ENCODE measurements at places on chromosomes 1 and 21.
A peak's percentile ranks its signal among the peaks of the same experiment; 100 is the strongest.

GRCh38 chr1:231076802-231077201 is 36.7 kb upstream of the FAM89A start:
- DNase-seq: no peak

DNA sequence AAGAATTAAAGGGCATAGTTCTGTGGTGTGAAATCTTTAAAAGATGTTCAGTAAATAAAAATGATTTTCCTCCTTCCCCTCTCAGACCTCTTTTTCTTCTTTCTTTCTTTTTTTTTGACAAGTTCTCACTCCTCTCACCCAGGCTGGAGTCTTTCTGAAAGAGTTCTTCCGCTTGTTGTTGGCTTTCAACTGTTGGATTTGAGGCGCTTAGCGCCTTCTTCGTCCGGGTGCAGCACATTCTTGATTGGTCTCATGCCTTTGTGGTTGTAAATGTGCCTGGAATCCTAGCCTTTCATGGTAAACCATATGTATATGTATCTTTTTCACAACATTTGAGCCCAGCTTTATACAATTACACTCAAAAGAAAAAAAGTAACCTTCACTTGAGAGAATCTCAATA is 980 bp upstream of the METTL18 start:
- no peak for DNase-seq

DNA sequence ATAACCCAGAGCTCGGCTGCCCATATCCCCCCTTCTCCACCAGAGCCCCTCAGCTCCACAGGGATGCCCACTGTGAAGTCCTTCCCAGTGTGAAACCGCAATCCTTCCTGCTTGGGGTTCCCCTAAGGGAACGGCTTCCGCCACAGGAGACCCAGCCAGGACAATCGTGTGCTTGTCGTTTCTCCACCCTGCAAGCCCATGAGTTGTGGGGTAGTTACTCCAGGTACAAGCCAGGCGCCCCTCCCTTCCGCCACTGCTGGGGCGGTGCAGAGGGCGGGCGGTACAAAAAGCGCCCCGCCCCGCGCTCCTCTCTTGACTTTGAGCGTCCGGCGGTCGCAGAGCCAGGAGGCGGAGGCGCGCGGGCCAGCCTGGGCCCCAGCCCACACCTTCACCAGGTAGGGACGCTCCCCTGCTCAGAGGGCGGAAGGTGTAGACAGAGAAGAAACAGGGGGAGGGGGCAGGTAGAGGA is at the start of gene TINAGL1:
Gene TINAGL1 (plus strand): TSS at position 315 of the 469 bp plus-strand sequence. CDS start 634 bp downstream, outside the sequence.
- DNase-seq: peak; percentile 94

DNA sequence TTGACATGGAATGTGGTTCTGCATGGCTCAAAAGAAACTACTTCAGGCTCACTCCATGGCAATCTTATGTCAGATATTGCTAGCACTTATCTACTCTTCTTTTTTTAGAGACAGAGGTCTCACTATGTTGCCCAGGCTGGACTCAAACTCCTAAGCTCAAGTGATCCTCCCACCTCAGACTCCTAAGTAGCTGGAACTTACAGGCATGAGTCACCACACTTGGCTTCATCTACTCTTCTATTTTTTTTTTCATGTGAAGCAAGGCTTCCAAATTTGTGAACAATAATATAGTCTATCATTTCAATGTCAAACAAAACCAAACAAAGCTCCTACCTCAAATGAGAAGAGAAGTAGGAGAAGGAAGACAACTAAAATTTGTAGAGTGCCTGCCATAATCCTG is 7.5 kb upstream of the PSEN2 start:
- peak; percentile 63 for DNase-seq

GRCh38 chr1:8465692-8466091 is 147.8 kb downstream of the SLC45A1 start:
- DNase-seq: no peak

- DNase-seq: no peak
Measured at GRCh38 chr1:88169139-88169538, 514.9 kb upstream of the PKN2 start.

DNA sequence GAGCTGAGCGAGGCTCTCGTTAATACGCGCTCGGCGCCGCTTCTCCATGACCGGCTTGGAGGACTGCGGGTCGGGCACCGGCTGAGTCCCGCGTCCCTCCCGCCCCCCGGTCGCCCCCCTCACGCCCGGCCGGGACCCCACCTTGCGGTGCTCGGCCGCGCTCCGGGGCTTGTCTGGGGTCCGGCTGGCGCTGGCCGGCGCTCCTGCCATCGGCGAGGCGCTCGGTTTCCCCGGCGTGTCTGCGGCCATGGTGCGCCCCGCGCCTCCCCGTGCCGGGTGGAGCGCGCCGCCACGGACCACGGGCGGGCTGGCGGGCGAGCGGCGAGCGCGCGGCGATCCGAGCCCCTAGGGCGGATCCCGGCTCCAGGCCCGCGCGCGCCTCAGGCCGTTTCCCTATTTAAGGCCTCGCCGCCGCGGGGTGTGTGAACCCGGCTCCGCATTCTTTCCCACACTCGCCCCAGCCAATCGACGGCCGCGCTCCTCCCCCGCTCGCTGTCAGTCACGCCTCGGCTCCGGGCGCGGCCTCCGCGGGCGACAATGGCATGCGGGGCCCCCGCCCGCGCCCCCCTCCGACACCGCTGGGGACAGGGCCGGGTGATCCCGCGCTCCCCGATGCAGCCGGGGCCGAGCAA is at the start of gene HES4:
Gene HES4 (minus strand): TSS at position 373 of the 632 bp plus-strand sequence. CDS start 124 bp downstream, at position 249.
- DNase-seq: peak; percentile 97
